ENCODE measurements at places on chromosomes 2 and 18. TPM values are rescaled to one million over a fixed set of nuclear protein-coding genes. Genes with fewer than 3 reads are reported as not detected.

The FOXI3 gene
- polyA plus RNA-seq: 0.20 TPM

The C2orf81 gene
- 8.7 TPM for polyA plus RNA-seq

The DSC1 gene
- 2.6 TPM for polyA plus RNA-seq

The G6PC2 gene
- not detected for polyA plus RNA-seq

The CENPA gene
- polyA plus RNA-seq: 16.2 TPM

The PTH2R gene
- polyA plus RNA-seq: 56.4 TPM
